HEK293T (cell line): ENCODE measurements at places on chromosomes 7 and 10.
A peak's percentile ranks its signal among the peaks of the same experiment; 100 is the strongest.

GRCh38 chr7:69365651-69366192 lies 232.6 kb upstream of the AUTS2 start:
- DNase-seq, result peak; percentile 33

GRCh38 chr10:108970016-108970415 lies 953.3 kb downstream of the XPNPEP1 start:
- DNase-seq, result peak; percentile 15

- no peak for DNase-seq
Measured at GRCh38 chr7:2928613-2929311, 84.7 kb upstream of the GNA12 start.

- no peak for DNase-seq
Measured at GRCh38 chr10:110544958-110545537, 22.4 kb upstream of the SMC3 start.

DNA sequence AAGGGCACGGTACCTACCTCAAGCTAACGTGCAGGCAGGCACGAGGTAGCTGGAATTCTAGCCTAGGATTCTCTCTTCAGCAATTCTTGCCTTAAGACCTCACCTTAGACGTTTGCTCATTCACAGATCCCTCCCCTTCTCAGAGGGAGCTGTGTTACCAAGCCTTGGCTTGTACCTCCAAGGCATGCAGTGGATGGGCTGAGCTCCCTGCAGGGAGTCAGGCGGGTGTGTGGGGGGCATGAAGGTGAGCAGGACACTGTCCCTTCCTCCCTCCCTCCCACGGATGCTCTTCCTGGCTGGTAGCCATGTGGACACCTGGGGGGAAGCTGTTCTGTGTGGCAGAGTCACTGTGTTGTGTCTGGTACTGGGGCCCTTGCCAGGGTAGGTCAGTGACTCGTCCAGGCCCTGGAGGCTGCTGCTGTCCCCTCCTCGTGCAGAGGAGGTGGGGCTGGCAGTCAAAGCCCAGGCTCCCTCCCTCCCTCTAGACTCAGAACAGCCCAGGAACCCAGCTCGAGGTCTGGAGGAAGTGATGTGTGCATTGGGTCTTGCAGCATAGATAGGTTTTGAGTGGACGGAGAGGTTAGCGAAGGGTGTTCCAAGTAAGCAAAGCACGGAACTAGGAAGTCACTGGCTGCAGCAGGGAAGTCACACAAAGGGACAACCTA lies 222.2 kb upstream of the SH2B2 start:
- DNase-seq, result no peak

DNA sequence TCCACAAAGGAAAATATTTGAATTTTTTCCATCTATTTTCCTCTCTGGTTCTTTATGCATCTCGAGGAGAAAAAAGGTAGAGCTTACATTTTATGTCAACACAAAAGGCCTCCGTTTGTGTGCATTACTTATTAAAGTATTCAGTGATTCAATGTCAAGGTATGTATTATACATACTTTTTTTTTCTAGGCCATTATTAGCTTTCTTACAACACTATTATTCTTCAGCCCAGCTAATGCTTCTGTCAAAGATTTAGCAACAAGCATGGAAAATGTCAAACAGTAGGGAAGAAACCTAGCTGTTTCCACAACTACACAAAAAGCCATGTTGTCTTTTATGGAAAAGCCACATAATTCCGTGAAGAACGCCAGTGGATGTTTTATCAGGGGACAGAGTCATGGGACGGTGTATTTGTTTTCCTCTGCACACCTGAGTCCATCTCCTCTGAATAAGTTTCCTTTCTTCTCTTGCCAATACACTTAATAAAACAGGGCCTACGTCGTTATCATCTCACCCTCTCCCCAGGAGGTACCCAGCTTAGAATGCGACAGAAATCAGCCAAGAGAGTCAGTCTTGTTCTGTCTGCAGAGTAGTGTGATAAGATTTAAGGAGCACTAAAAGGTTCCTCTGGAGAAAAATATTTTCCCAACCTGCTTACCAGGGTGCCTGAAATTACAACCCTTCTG lies 209.7 kb upstream of the AUTS2 start:
- DNase-seq, result no peak

- DNase-seq, result no peak
Measured at GRCh38 chr7:26696161-26696560, 168.2 kb downstream of the SKAP2 start.

DNA sequence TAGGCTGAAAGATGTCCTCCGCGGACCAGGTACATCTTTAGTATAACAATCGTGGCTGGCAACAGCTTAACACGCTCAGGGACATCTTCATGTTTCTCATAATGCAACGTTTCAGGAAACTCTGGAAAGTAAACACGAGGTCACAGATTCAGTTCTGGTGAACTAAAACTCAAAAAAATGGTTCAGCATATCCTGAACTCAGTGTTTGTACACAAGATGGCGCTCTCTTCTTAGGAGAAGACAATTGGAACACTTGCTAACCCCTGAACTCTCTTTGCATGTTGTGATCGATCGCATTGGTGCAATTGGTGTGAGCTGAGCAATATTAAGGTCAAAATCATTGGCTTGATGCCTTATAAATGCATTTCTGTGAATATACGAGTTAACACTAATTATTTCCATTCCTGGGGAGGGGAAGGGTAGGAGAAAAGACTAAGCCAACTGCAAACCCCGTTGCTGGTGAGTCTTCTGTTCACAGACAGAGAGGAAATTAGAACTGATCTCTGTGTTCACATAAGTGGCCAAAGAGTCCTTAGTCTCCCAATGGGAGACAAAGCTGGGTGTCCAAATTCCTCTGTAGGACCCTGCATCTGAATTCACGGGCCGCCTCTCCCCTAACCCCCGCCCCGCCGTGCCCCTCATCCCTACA lies 52.6 kb upstream of the FAM180A start:
- DNase-seq, result peak; percentile 83

DNA sequence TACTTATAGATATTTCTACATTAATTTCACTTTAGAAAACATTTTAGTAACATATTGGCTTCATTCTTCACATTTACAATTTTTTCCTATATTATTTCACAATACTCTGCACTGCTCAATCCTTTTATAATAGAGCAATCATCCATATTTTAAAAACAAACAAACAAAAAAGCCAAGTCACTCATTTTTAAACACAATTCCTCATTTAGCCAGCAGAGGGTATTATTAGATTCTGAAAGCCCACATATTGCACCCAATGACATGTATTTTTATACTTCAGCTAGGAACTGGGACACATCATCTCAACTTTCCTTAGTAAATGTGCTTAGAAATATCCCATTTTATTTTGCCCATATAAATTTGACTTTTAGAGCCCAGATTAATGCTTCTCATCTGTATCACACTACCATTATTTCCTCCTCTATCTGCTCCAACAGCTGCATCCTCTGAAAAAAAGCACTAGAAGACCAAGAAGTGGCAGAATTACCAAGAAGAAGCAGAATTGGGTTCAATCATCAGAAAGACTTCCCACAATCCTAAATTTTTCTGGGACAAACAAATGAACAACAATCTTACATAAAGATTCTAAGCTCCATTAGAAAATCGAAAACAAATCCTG lies 29.5 kb downstream of the CTNNA3 start:
- peak; percentile 17 for DNase-seq
